Endothelial cell (in vitro differentiated cells): ENCODE measurements at places on chromosomes 6 and 20.

DNA sequence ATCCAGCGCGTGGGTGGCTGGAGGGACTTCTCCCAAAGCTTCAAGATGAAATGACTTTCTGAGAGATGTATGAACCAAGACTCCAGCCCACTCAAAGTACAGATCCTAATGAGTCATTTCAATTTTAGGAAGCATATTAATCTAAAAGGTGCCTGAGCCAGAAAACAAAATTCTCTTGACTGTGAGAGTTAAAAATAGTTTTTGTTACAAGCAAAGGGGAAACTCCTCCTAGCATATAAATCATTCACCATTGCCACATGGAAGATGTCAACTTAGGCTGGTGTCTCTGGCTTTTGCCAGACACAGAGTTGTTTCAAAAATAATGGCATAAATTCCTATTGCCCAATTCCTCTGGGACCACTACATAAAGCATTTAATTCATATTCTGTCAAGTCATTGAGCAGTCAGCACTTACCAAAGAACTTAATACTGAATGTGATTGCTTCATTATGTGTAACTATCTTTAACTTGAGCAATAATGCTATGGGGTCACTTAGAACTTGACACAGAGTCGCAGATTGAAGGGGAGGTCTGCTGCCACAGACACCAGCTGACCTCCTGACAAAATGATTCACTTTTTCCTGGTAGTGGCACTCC, 280.6 kb downstream of the SLC35F1 start:
- no peak for DNase-seq

DNA sequence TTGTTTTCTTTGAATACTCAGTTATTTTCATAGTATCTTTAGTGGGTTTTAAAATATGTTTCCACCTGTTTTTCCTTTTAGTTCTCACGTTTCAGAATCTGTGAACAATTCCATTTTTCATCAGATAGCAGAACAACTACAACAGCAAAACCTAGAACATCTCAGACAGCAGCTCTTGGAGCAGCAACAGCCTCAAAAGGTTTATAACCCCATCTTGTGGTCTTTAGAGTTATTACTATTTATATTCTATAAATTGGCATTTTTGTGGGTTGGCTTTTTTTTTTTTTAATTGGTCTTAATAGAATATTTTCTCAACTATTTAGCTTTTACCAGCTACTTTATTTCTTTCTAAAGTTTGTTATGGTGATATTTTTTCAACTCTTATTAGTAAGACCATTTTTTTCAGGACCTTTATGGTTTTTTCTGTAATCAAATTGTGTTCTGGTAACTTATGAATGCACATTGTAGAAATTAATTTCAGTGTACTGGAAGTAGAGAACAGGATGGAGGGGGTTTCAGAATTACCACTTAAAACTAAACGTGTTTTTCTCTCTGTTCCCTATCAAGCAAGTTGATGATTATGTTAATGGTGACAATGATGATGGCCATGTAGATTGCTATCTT, 72.2 kb downstream of the SCAF8 start:
- no peak for DNase-seq

DNA sequence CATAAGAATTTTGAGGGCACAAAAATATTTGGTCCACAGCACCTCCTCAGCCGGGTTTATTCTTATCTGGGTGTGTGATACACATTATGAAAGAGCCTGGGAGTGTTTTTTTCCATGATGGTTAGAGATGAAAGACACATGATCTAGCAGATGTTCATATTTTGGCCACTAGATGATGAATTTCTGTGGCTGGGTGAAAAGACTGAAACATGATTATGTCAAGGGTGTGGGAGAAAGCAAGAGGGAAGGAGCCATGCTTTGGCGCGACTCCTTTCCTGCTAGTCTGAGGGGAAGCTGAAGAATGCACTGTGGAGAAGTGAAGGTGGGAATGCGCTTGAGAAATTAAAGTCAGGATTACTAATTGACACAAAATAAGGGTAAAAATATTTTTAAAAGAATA, 102.3 kb downstream of the SH3BGRL2 start:
- DNase-seq = no peak

- DNase-seq = no peak
Measured at GRCh38 chr20:38143646-38144554, 21.2 kb downstream of the TGM2 start.

DNA sequence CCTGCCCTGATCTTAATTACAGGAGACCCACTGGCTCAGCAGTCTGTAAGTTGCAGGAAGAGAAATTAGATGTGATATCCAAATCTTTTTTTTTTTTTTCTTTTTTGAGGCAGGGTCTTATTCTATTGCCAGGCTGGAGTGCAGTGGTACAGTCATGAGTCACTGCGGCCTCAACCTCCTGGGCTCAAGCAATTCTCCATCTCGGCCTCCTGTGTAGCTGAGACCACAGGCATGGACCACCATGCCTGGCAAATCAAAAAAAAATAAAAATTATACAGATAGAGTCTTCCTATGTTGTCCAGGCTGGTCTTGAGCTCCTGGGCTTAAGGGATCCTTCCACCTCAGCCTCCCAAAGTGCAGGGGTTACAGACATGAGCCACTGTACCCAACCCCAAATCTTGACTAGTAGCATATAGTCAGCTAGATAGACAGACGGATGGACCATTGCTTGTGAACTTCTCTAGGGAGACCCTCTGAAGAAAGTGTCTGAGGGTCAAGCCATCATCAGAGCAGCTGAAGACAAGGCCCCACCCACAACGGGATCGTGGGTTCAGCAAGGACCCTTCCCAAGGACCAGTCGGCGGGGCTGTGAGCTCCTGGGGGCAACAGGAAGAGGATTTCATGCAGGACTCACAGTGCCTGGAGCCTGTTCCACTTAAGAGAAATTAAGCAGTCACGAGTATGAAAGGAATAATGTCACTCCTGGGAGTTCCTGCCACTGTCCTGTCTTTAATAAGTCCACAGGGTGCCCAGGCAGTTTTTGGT, 222.7 kb downstream of the ANKRD60 start:
- DNase-seq = no peak

- peak; percentile 55 for DNase-seq
Measured at GRCh38 chr6:100116411-100117194, 122.6 kb upstream of the MCHR2 start.

- no peak for DNase-seq
Measured at GRCh38 chr20:17646961-17647301, 35.1 kb downstream of the RRBP1 start.

DNA sequence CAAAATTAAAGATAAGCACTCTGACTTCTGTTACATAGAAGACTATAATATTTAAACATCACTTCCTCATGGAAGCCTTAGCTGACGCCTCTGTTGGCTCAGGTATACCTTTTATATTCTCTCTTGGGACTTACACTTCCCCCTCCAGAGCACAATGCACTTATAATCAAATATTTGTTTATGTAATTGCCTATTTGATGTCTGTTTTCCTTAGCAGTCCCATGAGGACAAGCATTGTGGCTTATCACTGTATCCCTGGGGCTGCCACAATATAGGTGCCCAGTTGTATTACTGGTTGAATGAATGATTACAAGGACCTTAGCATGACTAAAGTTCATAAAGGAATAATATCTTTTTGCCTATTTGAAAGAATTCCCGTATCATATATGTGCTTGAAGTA, 186.7 kb upstream of the VGLL2 start:
- no peak for DNase-seq

DNA sequence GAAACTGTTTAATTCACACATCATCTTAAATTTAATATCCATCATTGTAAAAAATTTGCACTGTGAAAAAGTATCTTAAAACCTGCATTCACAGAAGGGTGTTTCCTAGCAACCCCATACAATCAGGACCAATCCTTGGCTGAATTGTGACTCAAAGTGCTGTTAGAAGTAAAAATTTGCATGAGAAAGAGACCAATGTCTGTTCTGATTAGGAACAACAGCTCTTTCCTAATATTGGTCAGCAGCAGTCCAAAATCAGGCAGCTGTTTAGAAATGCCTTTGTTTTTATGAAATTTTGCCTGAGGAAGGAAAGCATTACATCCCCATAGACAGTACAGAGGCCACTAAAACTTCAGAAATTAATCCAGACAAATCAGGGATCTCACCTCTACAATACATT, 987.0 kb downstream of the HACE1 start:
- DNase-seq = no peak

GRCh38 chr6:7155871-7156579, 48.3 kb downstream of the RREB1 start:
- no peak for DNase-seq
